ENCODE measurements at places on chromosomes 16 and 17.

GRCh38 chr16:162271-162991, 3.3 kb upstream of the HBM start:
- DNase-seq, result no peak

DNA sequence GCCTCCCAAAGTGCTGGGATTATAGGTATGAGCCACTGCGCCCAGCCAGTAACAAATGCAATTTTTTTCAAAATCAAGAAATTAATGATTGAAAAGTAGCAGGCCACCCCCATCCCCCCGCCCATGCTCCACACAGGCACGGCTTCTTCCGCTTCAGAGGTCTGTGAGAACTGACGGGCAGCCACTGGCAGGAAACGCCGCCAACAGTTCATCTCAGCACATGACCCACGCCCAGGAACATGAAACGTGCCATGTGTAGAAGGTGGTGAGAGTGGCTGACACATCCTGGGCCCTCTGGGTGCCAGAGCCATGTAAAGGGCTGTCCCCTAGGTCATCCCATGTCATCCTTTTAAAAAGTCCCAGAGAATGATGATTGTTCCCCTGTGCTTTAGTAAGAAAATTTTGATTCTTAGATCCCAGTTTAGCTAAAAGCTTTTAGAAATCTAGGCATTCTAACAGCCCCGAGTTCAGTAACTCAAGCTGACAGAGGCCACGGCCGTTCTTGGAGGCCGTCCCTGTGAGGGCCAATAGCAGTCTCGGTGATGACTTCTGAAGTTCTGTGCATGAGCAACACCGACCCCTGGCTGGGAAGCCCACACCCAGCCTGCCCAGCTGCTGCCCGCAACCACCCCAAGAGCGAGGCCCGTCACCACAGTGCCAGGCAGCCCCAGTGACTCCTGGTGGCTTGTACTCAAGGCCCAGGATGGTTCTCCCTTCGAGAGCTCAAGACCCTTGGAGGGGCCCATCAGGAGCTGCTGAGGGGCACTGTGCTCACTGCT, 52.1 kb downstream of the KLHDC4 start:
- peak; percentile 94 for DNase-seq

DNA sequence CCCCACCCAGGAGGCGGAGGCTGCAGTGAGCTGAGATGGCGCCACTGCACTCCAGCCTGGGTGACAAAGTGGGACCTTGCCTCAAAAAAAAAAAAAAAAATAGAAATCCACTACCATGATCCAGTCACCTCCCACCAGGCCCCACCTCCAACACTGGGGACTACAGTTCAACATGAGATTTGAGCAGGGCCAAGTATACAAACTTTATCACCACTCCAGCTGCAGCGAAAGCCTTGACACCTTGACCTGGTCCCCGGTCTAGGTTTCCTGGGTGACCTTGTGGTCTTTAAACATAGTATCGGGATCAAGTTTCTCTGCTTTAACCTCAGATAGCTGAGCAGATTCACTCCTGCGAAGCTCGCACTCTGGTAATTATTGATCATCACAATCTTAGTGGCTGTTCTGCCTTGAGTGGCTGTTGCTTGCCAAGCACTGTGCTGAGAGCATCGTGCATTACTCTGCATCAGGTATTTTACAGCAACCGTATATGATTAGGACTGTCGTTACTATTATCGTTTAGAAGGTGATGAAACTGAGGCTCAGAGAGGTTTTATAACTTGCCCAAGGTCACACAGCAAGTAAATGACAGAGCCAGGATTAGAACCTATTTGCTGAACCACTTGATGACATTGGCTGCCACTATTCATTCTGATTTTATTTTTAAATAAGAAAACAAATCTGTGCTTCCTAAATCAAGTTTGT, 50.3 kb upstream of the MEAK7 start:
- DNase-seq, result no peak

- no peak for DNase-seq
Measured at GRCh38 chr16:66547101-66547989, 2.6 kb downstream of the TK2 start.

- no peak for DNase-seq
Measured at GRCh38 chr17:41655611-41656111, 31.3 kb upstream of the KRT17 start.

- no peak for DNase-seq
Measured at GRCh38 chr17:8904201-8904600, 36.7 kb upstream of the PIK3R6 start.

DNA sequence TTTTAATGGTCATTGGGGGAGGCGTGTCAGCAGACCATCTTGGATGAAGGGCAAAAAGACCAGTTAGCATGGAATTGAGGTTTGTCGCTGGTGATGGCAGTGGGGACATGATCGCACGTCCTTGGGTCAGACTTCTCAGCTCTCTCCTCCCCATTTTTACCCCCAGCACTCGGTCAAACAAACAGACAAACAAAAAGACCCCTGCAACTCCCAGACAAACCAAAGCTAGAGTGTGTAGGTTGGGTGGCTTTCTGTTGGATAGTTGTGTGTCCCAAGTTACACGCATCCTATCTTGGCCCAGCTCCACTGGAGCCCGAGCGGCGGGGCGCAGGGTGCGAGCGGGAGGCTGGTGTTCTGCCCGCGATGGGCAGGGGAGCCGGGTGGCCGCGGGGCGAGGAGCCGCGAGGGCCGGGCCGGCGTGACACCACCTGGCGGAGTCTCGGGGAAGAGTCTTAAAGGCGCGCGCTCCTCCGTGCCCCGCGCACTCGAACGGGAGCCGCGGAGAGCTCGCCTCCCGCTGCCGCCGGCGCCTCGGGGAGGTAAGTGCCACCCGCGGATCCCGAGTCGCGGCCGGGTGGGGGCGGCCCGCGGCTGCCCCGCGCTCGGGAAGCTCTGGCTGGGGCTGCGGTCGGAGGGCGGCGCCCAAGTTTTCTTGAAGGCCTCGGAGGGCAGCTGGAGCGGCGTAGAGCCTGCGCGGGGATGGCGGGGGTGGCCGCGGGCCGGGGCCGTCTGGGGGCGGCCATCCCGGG, 18.5 kb upstream of the NTN1 start:
- DNase-seq, result no peak

GRCh38 chr17:44847586-44847985, at the start of gene HIGD1B:
Gene HIGD1B (plus strand): TSS chr17:44847883. CDS start chr17:44848153, 270 bp downstream.
- DNase-seq, result no peak

- no peak for DNase-seq
Measured at GRCh38 chr16:51807551-51807950, 656.5 kb upstream of the SALL1 start.

DNA sequence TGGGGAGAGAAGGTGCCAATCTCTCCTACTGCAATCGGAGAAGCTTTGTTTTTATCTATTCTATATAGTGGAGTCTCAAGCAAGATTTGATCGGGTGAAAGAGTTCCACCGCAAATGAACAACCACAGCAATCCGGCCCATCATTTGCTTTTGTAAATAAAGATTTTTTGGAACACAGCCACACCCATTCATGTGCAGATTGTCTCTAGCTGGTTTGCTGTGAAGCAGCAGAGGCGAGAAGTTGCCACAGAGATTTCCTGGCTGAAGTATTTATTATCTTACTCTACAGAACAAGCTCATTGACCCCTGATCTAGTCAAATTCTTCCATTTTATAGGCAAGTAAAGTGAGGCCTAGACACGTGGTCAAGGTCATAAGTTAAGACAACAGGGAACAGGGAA, 195.5 kb upstream of the TNRC6C start:
- DNase-seq, result no peak

- no peak for DNase-seq
Measured at GRCh38 chr17:1390432-1391367, 9.3 kb downstream of the YWHAE start.

GRCh38 chr17:50537721-50538548, 5.4 kb downstream of the EPN3 start:
- no peak for DNase-seq

- DNase-seq, result no peak
Measured at GRCh38 chr16:46482895-46483294, 138.3 kb downstream of the SHCBP1 start.

- no peak for DNase-seq
Measured at GRCh38 chr16:64180136-64180900, 941.5 kb downstream of the CDH11 start.

- no peak for DNase-seq
Measured at GRCh38 chr17:66448026-66448639, 145.7 kb downstream of the PRKCA start.

DNA sequence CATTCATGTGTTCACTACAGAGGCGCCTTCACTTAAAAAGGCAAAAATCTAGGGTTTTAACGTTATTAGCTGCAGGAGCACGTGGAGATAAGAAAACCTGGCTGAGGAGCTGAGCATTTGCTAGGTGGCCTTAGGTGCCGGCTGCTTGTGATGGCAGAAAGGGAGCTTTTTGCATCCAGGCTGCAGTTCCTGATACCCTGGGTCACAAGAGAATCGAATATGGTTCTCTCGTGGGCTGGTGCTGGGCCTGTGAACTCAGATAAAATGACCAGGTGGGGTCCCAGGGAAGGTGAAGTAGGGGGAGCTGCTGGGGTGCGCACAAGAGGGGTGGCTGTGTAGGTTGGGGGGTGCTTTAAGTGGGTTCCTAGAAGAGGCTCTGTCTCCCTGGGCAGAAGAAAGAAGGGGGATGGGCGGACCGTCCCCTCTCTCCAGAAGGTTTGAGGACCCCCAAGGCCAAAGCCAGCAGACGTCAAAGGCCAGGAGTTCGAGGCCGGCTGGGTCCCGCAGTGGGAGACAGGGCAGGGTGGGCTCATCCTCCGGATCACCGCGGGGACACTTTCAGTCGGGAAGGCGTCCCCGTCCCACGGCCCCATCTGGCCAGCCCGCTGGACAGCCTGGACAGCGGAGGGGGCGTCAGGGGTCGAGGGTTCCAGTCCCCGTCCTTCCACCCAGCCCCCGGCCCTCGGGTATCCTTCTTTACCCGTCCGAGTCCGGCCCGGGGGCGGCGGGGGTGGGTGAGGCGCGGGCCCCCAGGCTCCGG, 740 bp upstream of the CMIP start:
- DNase-seq, result no peak

GRCh38 chr17:10099051-10099571, 99.3 kb downstream of the GAS7 start:
- DNase-seq, result no peak

- DNase-seq, result no peak
Measured at GRCh38 chr17:42779936-42780850, at the start of gene WNK4. Gene WNK4 (plus strand): TSS chr17:42780610. CDS start chr17:42780699, 89 bp downstream.

DNA sequence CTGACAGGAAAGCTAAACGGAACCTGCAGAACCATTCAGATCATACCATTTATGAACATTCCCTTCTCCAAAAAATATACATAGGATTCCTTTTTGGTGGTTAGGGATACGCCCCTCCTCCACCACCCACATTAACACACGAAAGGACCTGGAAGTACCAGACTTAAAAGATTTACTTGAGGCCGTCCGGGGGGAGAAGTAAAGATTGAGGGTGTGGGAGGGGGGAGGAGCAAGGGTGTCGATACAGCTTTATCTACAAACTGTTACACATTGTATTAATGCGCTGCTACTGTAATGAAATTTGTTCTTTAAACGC, 537 bp downstream of the PALB2 start:
- DNase-seq, result peak; percentile 3

DNA sequence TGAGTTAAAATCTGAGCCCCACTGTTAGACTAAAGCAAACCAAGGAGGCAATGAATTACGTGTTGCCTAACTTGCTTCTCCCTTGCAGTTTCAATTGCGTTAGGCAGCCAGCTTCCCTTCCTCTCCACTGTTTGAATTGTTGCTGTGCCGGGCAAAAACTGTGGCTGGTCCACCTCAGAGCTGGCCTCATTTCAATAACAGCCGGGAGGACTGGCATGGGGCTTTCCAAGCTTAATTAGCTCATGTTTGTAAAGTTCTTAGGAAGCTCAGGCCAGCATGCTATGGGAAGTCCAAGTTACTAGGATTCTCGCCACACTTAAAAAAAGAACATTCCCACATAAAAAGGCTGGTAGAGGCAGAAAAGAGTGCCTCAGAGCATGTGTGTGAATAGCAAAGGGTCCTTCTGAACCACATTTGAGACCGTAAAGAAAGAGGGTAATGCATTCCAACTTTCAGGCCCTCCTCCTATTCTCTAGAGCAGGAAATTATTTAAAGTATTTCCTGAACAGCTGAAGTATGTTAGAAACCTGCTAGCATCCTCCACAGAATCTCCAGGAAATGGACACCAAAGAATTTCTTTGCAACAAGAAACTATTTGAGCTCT, 79.0 kb upstream of the SMURF2 start:
- peak; percentile 21 for DNase-seq

GRCh38 chr16:2009164-2009711, 383 bp downstream of the ZNF598 start:
- DNase-seq, result no peak

- peak; percentile 40 for DNase-seq
Measured at GRCh38 chr17:45394913-45395568, 37.6 kb downstream of the ARHGAP27 start.

GRCh38 chr17:13385481-13385911, 216.2 kb downstream of the HS3ST3A1 start:
- no peak for DNase-seq

- no peak for DNase-seq
Measured at GRCh38 chr16:86307514-86307903, 202.8 kb upstream of the FOXF1 start.

DNA sequence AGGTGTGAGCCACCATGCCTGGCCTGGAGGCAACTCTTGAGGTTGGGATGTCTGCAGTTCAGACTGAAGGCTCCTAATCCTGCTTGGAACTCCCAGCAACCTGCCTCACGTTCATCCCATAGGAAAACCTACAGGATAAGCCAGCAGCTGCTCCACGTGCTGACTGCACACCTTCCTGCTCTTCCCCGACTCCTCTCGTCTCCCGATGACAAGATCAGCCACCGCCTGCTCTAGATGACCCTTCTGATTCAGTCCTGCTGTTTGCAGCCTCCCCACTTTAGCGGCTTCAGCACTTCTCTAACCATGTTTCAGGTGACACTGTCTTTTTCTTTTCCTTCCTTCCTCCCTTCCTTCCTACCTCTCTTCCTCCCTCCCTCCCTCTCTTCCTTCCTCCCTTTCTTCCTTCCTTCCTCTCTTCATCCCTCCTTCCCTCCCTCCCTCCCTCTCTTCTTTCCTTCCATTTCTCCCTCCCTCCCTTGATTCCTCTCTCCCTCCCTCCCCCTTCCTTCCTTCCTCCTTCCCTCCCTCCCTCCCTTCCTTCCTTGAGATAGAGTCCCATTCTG, 61.8 kb downstream of the EMP2 start:
- DNase-seq, result no peak

DNA sequence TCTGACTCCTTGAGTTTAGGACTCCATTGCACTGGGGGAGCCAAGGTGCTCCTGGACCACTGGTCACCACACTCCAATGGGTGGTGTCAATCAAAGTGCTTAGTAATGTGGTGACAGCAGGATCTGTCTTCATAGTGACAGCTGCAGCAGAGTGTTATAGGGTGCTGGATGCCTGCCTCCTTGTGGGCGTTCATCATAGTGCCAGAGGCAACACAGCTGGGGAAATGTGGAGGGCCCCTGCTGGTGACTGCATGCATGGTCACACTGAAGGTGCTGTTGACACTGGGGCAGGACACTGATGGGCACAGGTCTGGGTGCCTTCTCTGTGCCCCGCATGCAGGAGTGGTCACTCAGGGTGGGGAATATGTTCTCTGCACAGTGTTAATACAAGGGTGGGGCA, 177.5 kb upstream of the CDH8 start:
- DNase-seq, result peak; percentile 31

GRCh38 chr17:43094129-43094835, 30.9 kb downstream of the BRCA1 start:
- no peak for DNase-seq

GRCh38 chr17:10050597-10051101, 145.6 kb upstream of the RCVRN start:
- peak; percentile 61 for DNase-seq

Measured in Jurkat, Clone E6-1 (cell line).